ENCODE measurements at places on chromosomes 7 and 10. TPM values are rescaled to one million over a fixed set of nuclear protein-coding genes. Genes with fewer than 3 reads are reported as not detected.
A peak's percentile ranks its signal among the peaks of the same experiment; 100 is the strongest.

- no peak for DNase-seq
Measured at GRCh38 chr7:104123786-104124185, 84.0 kb downstream of the ORC5 start.

The FFAR4 gene
- not detected for total RNA-seq

DNA sequence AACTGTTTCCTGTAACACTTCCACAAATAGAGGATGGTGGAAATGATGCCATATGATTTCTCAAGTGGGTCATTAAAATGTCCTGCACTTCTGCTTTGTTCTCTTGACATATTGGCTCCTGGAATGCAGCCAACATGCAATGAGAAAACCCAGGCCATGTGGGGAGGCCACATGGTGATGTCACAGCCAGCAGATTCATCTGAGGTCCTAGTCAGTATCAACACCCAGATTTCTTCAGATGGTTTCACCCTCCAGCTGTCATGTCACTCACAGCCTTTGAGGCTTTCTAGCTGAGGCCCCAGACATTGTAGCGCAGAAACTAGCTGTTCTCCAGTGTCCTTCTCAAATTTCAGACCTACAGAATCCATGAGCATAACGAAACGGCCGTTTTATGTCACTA is 102.3 kb upstream of the NUPR2 start:
- no peak for DNase-seq

The TWIST1 gene
- total RNA-seq = 22.0 TPM

The FAM25A gene
- not detected for total RNA-seq

GRCh38 chr7:157610671-157611295 is 274.0 kb downstream of the DNAJB6 start:
- DNase-seq = no peak

The PPA1 gene
- 157 TPM for total RNA-seq

The PON1 gene
- total RNA-seq = 0.16 TPM

GRCh38 chr7:72298912-72299311 is 113.2 kb downstream of the CALN1 start:
- no peak for DNase-seq

GRCh38 chr7:41416208-41416595 is 286.7 kb downstream of the INHBA start:
- no peak for DNase-seq

The WNT8B gene
- total RNA-seq = not detected

- peak; percentile 33 for DNase-seq
Measured at GRCh38 chr10:70575874-70576802, 26.4 kb downstream of the PRF1 start.

- DNase-seq = no peak
Measured at GRCh38 chr7:107332488-107333269, 137.2 kb upstream of the GPR22 start.

GRCh38 chr7:100111156-100111555 is 8.0 kb downstream of the TAF6 start:
- DNase-seq = no peak

DNA sequence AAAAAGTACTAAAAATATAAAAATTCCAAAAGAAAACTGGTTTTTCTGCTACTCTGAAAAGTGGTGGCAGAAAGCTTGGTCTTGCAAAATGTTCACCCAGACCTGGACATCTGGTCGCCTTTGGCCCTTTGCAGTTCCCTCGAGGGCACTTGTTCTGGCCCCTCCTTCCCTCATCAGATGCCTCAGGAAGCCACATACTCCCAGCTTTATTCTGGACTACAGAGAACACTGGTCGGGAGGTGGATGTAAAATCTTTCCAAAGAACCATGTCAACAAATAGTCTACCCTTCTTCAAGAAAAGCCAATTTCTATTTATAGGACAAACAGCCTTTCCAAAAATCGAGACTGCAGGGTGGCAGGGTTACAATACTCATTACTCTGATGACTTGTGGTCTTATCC is 726.1 kb downstream of the TNS3 start:
- DNase-seq = no peak

- DNase-seq = peak; percentile 14
Measured at GRCh38 chr10:30510184-30510931, 76.4 kb downstream of the MAP3K8 start.

DNA sequence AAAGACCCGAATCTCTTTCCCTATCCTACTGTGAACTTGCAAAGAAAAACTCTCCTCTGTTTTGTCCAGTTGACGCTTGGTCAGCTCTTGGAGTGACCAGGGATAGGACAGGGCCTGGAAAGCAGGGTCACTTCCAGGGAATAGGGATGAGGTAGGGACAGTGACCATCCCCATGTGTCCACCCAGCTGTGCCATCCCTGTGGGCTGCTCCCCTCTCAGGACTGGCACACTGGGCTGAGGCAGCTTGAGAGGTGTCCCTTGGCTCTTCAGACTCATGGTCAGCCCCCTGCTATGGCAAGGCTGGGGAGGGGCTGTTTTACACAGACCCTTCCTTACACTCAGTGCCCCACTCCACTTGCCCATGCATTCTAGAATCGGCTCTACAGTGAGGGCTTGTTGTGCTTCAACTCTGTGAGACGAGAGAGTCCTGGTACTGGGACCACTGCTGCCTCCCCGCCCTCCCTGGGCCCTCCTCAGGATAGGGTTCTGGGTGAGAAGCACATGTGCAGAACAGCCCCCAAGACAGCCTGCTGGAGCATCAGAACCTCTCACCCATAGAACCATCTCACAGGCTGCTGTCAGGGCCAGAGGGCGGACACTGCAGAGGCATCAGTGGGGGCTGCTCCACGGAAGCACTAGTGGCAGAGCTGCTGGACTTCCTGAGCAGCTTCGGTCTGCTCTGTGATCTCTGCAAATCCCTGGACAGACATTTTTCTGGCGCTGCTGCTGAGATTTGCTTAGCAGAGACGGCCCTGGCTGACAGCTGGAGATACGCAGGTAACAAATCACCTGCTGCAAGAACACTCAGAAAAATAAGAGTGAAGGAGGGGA is 202.8 kb upstream of the CXCL12 start:
- DNase-seq = no peak

DNA sequence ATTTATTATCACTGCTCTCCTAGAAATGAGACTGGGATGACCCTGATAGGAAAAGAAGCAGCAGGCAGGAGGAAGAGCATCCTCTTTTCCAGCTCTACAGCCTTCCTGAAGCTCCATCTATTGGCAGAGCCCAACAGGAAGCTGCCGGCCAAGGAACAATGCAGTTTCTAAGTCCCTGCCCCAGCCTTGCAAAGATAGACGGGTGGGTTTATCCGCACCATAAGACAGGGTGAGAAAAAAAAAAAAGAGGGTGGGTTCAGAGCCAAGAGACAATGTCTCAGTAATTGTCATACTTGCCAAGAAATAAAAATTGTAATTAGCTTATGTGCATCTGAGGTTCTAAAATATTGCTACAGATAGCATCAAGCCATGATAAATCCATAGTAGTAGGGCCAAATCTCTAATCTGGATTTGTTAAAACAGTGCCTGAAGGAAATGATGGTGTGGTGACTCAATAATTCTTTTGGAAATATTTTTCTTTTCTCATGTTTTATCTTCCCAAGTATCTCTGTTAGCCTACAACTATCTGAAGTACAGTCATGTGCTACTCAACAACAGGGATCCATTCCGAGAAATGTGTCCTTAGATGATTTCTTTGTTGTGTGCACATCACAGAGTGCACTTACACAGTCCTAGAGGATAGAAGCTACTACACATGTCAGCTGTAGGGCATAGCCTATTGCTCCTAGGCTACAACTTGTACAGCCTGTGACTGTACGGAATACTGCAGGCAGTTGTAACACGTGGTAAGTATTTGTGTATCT is 242.9 kb upstream of the CXCL12 start:
- no peak for DNase-seq

- DNase-seq = no peak
Measured at GRCh38 chr7:137935884-137936508, 65.9 kb downstream of the CREB3L2 start.

DNA sequence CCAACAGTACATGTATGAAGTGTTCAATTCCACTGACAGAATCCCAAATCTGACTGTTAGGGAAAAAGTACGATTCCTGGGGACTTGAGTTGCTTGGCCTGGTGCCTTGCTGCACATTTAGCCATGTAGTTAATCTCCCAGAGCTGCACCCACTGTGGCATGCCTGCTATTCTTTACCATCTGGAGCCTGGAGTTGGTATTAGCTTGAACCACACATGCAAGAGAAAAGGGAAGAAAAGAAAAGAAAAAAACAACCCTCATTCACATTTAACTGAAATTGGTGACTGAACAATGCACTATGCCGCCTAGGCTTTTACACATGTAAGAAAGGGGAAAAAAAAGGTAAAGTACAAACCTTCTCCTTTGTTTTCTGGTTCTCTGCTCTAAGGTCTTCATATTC is 26.1 kb downstream of the SHTN1 start:
- no peak for DNase-seq

DNA sequence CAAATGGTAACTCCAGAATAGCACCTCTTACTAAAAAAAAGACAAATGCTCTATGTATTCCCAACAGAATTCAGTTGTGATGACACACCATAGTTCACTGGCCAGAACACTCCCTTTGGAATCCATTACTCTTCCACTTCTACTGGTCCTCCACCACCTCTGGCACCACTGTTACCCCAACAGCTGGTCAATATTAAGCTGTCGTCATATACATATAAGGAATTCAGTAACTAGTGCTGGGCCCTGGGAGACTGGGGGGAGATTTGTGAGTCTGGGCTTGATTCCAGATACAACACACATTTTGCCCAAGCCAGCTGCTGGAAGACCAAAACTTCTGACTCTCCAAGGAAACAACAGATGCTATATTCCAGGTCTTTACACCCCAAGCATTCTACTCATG is 26.0 kb upstream of the ITGA8 start:
- DNase-seq = no peak

DNA sequence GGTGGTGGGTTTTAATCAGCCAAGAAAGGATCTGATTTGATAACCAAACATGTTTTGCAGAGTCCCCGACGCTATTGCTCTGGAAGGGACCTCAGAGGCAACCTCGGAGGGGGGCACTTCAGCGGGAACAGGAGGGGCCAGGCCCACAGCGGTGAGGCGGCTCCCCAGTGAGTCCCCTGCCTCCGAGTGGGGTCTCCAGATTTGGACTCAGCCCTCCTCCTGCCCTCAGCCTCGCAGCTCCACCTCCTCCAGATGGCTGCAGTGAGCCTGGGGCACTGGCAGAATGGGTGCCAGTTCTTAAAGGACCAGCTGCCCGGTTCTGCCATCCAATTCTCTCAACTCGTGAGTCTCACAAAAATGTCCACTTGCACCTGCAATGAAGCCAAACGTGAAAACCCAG is 61.0 kb upstream of the NANOS1 start:
- DNase-seq = no peak

DNA sequence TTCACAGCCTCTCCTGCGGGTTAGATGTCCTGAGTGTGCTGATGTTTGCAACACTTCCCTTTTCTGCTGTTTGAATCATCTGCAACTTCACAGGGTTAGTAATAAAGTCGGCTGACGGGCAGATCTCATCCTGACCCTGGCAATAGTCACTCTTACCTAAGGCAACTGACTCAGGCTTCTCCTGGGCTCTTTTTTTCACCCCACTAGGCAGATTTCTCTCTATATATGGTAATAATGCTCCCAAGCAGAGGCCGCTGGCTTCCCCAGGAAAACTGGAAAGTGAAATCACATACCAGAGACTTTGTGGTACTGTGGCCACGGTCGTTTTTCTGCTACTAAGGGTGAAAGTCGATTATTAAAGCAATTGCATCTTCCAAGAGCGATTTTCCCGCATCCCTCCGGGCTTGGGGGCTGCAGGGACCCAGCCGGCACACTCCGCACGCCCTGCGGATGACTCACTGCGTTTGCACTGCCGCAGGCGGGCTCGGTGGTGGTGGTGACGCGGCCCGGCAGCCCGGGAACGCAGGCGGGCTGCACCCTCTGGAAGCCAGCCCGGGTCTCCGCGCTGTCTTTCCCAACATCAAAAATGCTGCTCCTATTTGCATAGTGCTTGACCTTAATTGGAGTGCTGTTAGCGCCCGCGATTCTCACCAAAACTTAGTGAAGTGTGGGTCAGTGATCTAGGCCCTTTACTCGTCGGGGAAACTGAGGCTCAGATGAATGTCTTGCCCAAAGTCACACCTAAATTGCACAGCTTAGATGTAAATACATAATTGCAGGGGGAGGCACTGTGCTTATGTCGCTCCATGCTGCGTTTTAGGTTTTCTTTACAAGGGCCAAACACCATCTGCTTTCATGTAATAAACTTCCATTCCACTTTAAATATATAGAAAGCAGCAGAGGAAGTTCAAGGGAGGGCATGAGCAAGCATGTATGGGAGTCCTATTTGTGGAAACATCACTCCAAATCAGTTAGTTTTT is 47.6 kb upstream of the ITGB1 start:
- peak; percentile 62 for DNase-seq

The XRCC2 gene
- 14.1 TPM for total RNA-seq

- no peak for DNase-seq
Measured at GRCh38 chr7:113664867-113665266, 253.9 kb downstream of the PPP1R3A start.

- no peak for DNase-seq
Measured at GRCh38 chr7:114818501-114818900, 103.4 kb upstream of the MDFIC start.

GRCh38 chr10:27446091-27446918 is 57.8 kb upstream of the RAB18 start:
- peak; percentile 45 for DNase-seq

DNA sequence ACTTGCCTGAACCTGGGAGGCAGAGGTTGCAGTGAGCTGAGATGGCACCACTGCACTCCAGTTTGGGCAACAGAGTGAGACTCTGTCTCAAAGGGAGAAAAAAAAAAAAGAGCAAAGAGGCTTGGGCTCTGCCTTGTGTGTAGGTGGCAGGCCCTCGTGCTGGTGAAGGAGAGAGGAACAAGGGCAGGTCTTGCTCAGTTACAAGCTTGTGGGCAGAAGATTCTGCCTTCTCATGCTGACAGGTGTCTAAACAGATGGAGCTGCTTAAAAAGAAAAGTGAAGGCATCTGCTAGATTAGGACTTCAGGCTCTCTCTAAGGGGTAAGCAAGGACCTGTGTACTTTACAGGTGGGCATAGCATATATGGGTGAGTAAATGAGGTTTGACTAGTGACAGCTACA is 65.5 kb upstream of the TRIM8 start:
- no peak for DNase-seq

GRCh38 chr7:54782829-54783228 is 23.8 kb upstream of the SEC61G start:
- no peak for DNase-seq

DNA sequence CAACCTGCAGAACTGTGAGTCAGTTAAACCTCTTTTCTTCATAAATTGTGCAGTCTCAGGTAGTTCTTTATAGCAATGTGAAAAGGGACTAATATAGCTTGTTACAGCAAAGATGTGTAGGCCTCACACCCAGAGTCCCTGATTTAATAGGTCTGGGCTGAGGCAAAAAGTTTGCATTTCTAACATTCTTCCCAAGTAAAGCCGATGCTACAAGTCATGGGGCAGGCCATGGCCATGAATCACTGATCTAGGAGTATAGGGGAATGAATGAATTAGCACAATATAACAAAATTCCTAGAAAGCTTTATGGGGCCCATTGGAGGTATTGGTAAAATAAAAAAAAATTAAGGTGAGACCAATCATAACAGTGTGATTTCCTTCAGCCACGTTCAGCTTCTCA is 11.5 kb upstream of the AASS start:
- no peak for DNase-seq

The HSPA12A gene
- 12.5 TPM for total RNA-seq

- no peak for DNase-seq
Measured at GRCh38 chr7:145224775-145225174, 388.9 kb upstream of the TPK1 start.

The ABCA13 gene
- total RNA-seq = 4.1 TPM
